ENCODE measurements at places on chromosomes 3 and 15. TPM values are rescaled to one million over a fixed set of nuclear protein-coding genes. Genes with fewer than 3 reads are reported as not detected.

Gene IL5RA
- polyA plus RNA-seq: 0.37 TPM

Gene OR4F6
- polyA plus RNA-seq: not detected

Gene ATRIP
- 13.1 TPM for polyA plus RNA-seq

Gene MYL3
- 21.2 TPM for polyA plus RNA-seq

- no peak for DNase-seq
These were observed 29.8 kb upstream of the LPP start for GRCh38 chr3:188124184-188124583.

- DNase-seq: no peak
These were observed 103.3 kb downstream of the TPRA1 start for GRCh38 chr3:127487196-127487595.

DNA sequence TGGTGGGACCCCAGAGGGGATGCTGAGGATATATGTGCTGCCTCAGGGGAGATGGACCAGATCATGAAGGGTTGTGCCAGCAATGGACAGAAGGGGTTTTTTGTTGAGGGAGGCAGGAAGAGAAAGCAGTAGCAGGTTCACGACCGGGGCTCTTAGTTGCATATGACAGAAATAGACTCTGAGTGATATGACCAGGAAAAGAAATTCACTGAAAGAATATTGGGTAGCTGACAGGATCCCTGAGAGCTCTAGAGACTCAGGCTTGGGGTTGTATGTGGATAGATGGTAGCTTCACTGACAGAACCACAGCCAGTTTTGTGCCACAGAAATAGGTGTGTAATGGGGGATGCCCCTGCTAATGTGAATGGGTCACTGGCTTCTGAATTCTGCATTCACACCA is 241.6 kb downstream of the ZNF621 start:
- DNase-seq: no peak

DNA sequence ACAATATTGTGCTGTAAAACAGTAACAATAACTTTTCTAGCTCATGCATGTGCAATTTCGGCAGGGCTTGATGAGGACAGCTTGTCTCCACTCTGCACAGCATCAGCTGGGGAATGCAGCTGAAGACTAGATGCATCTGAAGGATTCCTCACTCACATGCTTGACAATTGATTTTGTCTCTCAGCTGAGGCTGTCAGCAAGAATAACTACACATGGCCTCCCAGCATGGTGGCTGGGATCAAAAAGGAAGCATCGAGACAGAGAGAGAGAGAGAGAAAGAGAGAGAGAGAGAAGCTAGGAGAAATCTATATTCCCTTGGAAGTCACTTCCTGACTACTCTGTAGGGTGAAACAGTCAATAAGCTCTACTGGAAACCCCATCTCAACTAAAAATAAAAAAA is 487.1 kb downstream of the PLOD2 start:
- DNase-seq: no peak

DNA sequence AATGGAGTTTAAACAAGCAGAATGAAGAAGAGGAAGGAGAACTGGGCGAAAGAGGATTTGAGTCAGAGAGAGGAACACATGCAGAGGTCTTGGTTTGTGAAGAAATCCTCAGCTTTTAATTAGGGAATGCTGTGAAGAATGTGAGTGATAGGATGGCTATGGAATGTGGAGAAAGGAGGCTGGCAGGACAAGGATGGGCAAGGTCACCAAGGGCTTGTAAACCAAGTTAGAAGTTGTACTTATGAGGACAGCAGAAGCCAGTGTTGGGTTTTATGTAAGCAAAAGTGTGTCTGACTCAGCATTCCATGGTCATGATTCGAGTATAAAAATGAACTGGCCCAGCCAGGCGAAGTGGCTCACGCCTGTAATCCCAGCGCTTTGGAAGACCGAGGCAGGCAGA is 60.0 kb upstream of the IL12A start:
- no peak for DNase-seq

- no peak for DNase-seq
These were observed 11.0 kb upstream of the KNG1 start for GRCh38 chr3:186705882-186706780.

DNA sequence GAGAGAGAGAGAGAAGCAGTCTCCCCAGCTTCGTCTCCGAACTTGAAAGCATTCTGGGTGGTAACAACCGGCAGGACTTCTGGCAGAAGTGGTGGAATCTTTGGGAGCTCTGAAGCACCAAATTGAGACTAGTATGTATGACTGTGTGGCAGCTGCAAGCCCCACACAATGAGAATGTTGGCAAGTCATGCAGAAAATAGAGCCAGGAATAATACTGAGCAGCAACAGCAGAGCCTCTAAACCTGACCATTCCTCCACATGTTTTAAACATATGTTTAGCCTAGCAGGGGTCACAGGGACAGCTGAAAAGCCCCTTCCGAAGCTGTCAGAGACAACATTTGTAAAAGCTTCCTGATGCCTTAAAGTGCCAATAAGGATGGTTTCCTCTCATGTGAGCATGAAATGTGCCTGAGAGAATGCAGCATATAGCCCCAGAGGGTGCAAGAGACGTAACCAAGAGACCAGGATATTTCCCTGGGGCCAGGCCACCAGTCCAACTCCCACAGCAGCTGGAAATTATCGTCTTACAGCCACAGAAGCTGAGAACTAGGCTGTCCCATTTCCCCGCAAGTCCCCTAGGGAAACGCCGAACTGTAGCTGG is 178.6 kb upstream of the CCDC54 start:
- DNase-seq: peak; percentile 38

DNA sequence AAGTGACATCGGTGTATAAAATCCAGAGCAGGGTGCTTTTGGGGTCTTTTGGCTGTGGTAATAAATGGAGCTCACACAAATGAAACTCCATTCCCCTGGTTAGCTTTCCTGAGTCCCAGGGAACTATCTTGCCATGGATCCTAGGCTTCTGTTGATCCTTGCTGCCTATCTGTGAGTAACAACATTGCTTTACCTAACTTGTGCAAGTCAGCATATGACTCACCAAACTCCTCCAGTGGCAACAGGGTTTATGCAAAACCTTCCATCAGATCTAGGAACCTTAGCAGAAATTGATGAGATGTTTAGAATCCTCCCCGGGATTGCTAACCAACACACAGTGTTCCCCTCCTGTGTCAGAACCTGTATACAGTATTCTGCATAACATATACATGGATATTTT is 105.4 kb downstream of the SCAPER start:
- no peak for DNase-seq

- DNase-seq: no peak
These were observed 20.6 kb downstream of the GRM2 start for GRCh38 chr3:51727500-51727899.

GRCh38 chr15:54884312-54884711 is 312.4 kb downstream of the RSL24D1 start:
- no peak for DNase-seq

GRCh38 chr3:120488296-120488695 is 37.5 kb upstream of the FSTL1 start:
- no peak for DNase-seq

DNA sequence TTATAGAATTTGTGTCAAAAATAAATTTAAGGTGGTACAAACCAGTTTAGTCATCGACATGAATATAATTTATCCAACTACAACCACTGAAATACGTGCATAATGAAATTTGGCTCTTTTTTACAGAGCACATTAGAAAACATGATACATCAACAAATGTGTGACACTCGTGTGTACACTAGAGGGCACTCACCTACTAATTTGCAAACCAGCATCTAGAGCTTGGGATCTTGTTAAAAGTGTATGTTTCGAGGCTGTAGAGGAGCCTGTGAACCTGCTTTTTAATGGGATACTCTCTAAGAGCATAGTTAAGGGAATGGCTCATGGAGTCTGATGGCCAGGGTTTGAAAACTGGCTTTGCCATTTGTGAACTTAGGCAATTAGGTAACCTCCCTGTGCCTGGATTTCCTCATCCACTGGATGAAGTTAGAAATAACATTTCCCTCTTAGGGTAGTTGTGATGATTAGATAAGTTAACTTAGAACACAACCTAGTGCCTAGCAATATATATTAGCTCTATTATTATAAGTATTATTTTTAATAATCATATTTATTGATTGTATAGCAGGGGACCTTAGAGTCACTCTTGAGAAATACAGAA is 8.8 kb upstream of the CPOX start:
- peak; percentile 42 for DNase-seq

- peak; percentile 6 for DNase-seq
These were observed 391.8 kb downstream of the ZPLD1 start for GRCh38 chr3:102826636-102827035.

DNA sequence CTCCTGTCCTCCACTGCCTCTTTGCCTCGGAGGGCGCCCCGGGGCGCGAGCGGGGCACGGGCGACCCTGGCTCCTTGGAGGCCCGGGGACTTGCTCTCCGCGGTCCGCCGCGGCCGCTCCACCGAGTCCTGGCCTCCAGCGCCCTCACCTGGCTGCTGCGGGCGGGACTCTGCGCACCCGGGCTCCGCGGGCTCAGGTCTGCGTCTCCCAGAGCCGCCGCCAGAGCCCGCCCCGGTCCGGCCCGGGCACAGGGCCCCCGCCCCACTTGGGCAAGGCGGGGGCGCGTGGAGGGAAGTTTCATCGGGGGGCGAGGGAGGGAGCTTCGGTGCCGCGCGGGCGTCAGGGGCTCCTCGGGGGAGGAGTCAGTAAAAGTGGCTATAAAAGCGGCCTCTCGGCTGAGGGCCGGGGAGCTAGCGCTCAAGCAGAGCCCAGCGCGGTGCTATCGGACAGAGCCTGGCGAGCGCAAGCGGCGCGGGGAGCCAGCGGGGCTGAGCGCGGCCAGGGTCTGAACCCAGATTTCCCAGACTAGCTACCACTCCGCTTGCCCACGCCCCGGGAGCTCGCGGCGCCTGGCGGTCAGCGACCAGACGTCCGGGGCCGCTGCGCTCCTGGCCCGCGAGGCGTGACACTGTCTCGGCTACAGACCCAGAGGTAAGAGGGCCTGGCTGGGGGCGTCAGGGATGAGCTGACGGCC is at the start of gene CEMIP:
CEMIP (plus strand) TSS at position 407 of the 694 bp plus-strand sequence. CDS start 94,510 bp downstream, outside the sequence.
- peak; percentile 49 for DNase-seq

DNA sequence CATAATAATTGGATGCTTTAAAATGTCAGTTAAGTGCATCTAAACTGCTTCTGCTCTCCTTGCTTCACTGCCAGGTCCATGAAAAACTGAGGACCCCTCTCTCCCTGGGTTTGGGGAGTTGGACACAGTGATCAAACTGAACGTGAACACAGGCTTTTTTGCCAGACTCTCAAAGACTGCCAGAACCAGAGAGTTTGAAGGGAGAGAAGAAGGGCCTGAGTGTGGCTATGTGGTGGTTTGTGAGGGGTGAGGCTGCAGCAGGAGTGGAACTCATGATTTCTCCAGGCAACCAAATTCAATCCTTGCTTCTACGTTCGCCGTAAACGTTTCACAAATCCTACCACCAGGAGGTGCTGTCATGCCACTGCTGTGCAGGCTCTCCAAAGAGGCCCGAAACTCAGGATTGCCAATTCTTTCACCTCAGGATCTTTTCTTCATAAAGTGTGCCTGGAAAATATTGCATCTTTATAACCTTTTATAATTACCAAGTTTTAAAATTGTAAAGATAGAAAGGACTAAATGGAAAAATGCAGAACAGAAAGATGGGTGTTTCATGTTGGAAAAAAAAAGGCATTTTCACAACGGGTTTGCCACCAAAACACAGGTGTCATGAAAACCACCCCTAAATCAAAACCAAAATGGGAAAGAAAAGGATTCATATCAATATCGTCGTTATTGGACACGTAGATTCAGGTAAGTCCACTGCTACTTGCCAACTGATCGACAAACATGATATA is 19.7 kb downstream of the TM4SF4 start:
- DNase-seq: no peak

GRCh38 chr3:52895418-52895817 is 1.9 kb downstream of the STIMATE start:
- no peak for DNase-seq

GRCh38 chr3:24530471-24530870 is 35.8 kb upstream of the THRB start:
- DNase-seq: no peak

GRCh38 chr3:184773283-184774186 is 38.4 kb upstream of the VPS8 start:
- DNase-seq: no peak

DNA sequence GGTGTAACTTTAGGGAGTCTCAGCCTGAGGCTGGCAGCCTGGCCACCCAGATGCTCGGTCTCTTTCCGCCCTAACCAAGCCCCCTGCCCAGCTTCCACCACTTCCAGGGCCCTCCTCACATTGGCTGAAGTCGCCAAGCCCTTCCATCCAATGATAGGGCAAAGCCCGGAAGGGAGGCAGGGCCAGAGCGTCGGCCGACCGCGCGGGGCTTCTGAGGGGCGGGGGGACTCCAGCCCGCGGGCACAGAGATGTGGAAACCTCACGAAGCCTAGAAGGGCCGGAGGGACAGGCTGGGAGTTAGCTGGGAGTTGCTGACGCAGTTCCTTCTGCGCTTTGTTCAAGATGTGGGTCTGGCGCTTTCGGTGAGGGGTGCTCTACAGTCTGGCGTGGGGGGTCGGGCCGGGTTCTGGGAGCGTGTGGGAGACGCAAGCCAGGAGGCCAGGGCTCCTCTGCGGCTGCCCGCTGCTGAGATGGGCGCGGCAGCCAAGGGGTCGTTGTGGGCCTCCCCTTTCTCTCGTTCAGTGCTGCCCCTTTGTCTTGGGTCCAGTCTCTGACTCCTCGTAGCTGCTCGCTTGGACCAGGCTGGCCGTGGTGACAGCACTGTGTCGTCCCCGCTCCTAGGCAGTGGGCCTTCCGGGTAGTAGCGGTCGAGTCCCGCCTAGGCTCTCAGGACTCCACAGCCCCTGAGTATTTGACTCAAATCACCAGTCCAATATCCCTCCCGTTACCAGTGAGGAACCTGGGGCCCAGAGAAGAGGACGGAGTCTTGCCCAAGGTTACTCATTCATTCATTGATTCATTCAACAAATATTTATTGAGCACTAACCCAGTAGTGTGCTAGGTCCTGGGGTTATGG is at the start of gene ZNF660:
ZNF660 (plus strand) TSS at position 319 of the 856 bp plus-strand sequence. CDS start 9,230 bp downstream, outside the sequence.
- peak; percentile 81 for DNase-seq

- DNase-seq: no peak
These were observed 5.9 kb upstream of the FAM3D start for GRCh38 chr3:58672451-58672850.

DNA sequence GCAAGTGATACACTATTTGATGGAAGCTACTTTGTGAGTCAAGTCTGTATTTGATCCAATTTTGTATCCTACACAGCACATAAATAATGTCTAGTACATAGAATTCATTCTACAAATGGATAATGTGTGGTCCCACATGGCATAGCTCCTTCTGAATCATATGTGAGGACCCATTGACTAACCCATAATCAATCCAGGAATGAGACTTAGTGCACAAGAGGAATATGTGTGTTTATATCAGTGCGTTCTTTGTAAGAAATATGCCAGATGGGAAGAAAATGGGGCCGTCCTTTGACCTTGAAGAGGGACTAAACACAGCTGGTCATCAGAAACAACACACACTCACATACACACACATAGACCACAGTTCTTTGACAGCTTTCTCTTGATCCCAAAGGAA is 282.7 kb upstream of the SEMA6D start:
- no peak for DNase-seq

Data from right renal cortex interstitium (tissue), 3 donors.